ENCODE measurements at places on chromosomes 4 and X.

- DNase-seq: no peak
Measured at GRCh38 chr4:108249397-108249796, 80.7 kb upstream of the LEF1 start.

GRCh38 chrX:150763810-150764209, 70.6 kb downstream of the MTMR1 start:
- no peak for DNase-seq

- no peak for DNase-seq
Measured at GRCh38 chrX:39601231-39602177, 496.3 kb downstream of the BCOR start.

DNA sequence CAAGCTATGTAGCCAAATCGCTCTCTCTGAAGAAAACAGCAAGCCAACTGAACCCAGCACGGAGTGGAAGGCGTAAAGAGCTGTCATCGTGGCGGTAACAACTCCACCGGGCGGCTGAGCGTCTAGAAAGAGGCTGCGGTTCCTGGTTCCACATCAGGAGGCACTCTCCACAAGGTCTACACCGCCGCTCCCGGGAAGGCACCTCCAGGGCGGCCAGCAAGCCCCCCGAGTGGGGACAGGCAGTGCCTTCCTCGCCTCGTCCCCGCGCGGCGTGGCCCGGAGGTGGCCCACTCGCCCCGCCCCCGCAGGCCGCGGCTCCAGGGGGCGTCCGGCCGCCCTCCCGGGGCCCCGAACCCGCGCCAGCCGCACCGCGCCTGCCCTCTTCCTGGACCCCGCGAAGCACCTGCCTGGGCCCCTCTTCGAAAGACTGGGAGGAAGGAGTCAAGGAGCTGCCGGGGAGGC, 755 bp downstream of the KLHL8 start:
- no peak for DNase-seq
